ENCODE measurements at places on chromosomes 7 and 10.

GRCh38 chr10:106502641-106503040 lies 661.9 kb downstream of the SORCS1 start:
- DNase-seq, result no peak

GRCh38 chr10:30359373-30360206 lies 10.5 kb upstream of the MTPAP start:
- DNase-seq, result peak; percentile 64

GRCh38 chr7:123712619-123713018 lies 36.2 kb downstream of the WASL start:
- DNase-seq, result peak; percentile 90

DNA sequence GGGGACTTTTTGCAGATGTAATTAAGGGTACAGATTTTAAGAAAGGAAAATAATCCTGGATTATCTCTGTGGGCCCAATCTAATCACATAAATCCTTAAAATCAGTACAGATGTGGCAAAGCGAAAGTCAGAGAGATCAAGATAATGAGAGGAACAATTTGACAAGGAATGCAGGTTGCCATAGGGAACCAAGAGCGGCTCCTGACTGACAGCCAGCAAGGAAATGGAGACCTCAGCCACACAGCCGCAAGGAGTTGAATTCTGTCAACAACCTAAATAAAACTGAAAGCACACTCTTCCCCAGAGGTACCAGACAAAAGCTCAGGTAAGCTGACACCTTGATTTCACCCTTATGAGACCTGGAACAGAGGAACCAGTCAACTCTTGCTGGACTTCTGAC lies 3.4 kb upstream of the PNPLA8 start:
- DNase-seq, result no peak

DNA sequence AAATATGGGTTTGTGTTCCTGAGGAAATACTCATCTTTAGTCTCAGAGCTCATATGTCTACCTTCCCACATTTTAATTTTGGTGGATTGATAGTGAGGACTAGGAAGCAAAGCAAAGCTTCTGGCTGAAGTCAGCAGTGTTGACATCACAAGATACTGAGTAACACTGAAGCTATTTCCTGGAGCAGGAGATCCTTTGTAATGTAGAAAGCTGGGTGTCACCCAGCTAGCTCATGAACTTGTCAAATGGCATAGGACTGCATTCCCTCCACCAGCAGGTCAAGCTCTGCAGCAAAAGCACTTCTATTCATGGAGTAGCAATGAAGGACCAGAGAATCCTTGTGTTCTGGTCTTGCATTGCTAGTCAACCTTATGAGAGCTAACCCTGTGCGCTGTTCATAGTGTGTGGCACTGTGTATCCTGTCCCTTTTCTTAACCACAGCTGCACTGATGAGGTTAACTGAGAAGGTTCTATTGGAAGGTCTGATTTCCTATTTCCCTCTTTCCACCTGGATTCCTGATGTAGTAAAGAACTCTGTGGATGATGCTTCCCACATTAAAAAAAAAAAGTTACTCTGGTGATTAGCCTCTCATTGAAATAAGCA lies 94.8 kb upstream of the ZNF804B start:
- peak; percentile 66 for DNase-seq

- no peak for DNase-seq
These were observed 170.4 kb upstream of the NRG3 start for GRCh38 chr10:81704596-81704995.

DNA sequence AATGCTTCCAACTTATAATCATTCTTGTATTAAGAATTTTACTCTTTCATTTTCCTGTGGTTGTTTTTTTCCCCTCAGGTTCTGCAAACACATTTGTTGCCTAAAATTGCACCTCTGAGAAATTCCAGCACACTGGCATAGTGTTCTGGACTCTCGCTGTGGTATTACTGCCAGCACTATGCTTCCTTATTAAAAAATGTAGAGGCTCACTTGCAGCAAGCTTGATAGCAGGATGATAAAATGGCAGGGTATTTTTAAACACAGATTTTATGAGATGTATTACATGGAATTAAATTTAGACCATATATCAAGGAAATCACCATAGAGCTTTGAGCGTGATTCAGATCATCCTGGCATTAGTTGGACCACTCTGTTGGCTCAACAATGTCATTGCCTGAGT lies 416.7 kb upstream of the AKR1E2 start:
- DNase-seq, result no peak

GRCh38 chr10:14611968-14612693 lies 162.6 kb downstream of the FAM107B start:
- DNase-seq, result no peak

GRCh38 chr10:104323760-104324201 lies 14.5 kb downstream of the ITPRIP start:
- DNase-seq, result no peak

DNA sequence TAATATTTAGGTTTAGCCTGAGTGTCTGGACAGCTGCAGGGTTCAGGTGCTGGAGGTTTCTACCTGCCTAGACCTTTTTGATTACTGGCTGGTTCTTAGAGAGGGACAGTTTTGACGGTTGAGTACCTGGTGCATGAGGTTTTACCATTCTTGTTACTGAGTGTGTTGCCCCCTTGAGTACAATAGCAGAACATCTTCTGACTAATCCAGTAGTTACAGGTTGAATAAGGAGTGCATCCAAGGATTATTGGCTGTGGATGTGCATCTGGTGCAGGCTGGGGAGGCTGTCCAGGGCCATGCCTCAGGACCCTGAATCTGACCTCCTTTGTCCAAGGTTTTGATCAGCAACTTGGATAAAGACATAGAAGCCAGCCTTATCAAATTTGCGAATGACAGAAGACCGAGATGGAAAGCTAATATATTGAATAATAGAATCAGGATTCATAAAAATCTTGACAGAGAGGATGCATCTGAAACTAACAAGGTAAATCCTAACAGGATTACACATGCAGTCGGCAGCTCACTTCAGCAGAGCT lies 23.1 kb downstream of the PLPP4 start:
- DNase-seq, result peak; percentile 53

DNA sequence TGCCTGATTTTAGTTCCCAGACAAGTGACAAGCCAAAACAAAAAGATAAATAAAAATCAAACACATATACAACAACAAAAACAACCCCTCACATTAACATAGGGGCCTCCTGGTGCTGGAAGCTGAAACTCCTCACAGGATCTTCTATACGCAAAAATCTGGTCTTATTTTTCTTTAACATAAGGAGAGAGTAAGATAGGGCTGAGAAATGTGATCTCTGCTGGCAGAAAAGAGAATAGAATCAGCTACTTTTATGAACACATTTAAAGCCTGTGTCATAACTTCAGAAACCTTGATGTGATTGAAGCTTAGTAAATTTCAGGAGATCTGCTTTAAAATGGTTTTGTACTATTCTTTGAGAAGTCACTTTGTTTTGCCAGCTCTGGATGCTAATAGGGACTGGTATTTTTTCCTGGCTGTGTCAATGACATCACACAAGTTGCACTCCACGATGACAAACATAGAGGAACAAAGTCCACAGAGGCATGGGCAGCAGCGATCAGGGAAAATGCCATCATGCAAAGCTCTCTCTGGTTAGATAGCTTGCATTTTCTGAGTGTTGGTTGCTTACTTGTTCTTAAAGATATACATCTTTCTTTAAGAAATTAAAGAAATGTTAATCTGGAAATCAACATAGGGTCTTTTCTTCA lies 176.6 kb upstream of the SP4 start:
- DNase-seq, result no peak

DNA sequence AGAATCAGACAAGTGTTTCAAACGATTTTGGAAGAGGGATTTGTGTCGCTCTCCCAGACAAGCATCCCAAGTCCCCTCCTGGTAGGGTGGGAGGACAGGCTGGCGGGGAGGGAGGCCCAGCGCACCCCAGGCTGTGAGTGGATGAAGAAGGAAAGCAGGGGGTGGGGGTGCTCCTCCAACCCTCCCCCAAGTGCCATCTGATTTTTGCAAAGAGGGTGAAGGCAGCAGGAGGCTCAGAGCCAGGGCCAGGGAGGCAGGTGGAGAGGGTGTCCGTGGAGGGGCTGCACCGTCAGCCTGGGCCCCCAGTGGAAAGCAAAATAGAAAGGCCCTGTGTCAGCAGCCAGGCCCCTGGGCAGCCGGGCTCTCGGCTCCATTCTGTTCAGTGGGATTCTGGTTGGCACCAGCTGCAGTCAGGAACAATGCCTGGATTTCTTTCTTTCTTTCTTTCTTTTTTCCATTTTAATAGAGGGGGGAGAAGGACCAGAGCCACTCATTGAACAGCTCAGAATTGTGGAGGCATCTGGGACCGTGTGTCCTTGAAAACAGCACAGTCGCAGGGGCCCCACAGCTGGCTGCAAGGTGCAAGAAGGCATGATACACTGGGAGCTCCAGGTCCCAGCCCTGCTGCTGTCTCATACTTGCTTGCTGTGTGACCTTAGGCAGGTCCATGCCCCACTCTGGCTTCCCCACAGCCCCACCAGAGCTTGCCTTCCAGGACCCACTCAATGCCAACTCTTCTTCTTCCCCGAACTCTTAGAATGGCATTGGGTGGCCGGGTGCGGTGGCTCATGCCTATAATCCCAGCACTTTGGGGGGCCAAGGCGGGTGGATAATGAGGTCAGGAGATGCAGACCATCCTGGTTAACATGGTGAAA lies 7.1 kb upstream of the ZMIZ1 start:
- no peak for DNase-seq

DNA sequence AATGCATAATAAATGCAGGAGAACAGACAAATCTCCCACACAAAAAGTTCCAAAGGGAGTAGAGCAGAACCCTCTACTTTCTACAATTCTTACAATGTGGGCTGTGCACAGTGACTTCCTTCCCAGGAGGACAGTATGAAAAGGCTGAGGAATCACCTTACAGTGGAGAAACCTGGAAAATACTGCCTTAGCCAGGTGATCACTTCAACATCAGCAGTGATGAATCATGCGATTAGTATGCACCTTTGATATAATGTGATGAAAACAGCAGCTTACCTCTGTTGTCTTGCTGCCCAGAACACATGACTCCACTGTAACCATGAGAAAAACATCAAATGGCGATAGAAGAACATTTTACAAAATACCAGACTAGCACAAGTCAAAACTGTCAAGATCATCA lies 329.7 kb upstream of the POM121L12 start:
- DNase-seq, result no peak

DNA sequence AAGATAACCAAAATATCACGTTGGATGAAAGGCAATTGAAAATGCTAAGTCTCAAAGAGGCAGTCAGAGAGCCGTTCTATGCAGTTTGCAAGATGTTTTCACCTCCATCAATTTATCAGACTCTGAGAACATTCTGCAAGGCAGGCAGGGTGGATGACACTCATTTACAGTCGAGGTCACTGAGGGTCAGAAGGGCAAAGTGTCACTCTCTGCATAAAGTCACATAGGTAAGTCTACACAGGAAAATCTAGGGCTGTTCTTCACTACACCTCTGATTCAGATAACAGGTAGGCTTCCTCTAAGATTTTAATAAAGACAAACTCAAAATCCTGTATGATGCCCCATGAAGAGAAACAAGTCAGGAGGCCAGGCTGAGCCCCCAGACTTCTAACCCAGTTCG lies 1.4 kb upstream of the PLEKHA1 start:
- DNase-seq, result no peak

DNA sequence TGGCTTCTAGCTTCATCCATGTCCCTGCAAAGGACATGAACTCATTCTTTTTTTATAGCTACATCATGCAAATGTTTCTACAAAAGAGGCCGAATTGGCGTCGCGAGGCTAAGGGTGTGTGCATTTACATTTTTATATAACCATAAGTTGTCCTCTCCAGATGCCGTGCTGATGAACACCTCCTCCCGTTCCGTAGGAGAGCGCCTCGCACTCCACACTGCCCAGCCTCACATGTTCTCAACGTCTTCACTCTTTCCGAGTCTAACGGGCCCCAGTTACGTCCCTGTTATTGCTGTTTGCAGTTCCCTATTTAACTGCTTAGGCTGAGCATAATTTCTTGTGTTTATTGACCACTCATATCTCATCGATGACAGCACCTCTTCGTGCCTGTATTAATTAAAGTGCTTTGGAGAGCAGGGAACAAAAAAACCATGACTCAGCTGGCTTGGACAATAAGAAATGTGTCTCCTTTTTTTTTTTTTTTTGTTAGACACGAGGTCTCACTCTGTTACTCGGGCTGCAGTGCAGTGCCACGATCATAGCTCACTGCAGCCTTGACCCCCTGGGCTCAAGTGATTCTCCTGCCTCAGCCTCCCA lies 113.5 kb upstream of the SDK1 start:
- DNase-seq, result no peak

- DNase-seq, result no peak
These were observed 66.3 kb upstream of the SORCS3 start for GRCh38 chr10:104574838-104575237.

GRCh38 chr10:5448333-5449001 lies 36.1 kb downstream of the NET1 start:
- DNase-seq, result no peak

DNA sequence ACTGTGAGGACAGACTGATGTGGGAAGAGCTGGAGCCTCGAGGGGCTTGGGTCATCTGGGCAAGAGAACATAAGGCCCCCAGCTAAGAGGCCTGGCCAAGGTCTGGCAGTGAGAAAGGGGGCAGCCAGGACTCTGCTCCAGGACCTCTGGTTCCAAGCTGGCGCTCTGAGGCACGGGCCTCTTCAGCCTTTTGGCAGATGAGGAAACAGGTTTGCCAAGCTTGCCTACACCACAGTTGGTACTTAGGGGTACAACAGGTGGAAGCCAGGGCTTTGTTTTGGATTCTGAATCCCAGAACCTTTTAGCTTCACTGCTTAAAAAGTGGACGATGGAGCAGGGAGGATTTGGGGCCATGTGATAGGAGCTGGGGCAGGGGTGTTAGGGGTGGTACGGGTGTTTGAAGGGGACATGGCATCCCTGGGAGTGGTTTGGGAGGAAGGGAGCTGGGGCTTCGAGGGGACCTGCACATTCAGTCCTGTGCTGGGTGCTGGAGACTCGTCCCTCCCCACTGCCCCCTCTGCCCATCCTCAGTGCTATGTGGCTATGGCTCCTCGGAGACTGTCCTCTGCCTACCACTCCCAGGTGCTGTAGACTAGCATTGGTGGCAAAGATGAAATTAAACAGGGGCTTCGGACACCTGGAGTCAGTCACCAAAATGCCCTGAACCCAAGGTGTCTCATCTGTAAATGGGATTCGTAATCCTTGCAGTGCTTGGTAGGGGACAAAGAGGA lies 30.3 kb downstream of the ZNF775 start:
- no peak for DNase-seq

DNA sequence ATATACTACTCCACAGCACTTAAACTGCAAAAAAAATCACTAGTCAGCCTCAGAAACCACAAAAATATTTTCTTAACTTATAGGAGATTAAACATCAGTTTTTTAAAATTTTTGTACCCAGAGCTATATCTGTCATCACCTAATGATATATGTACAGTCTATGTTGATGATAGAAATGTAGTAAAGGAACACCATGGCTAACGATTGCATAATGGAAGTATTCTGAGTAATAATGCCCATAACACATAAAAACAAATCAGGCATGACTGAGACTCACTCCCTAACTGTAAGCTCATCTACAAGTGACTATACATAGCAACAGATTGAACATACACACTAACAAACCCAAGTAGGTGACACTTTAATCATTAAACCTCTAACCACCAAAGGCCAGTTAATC lies 51.3 kb downstream of the TSPAN12 start:
- DNase-seq, result peak; percentile 21

- DNase-seq, result no peak
These were observed 26.4 kb downstream of the SLC16A9 start for GRCh38 chr10:59682986-59683937.

GRCh38 chr10:36182179-36182566 lies 540.1 kb upstream of the FZD8 start:
- no peak for DNase-seq

- no peak for DNase-seq
These were observed 3.0 kb downstream of the ZNF488 start for GRCh38 chr10:47381103-47381395.

- peak; percentile 3 for DNase-seq
These were observed 110.2 kb downstream of the ST8SIA6 start for GRCh38 chr10:17344206-17344605.
